ENCODE measurements at places on chromosomes 4 and X.
A peak's percentile ranks its signal among the peaks of the same experiment; 100 is the strongest.

DNA sequence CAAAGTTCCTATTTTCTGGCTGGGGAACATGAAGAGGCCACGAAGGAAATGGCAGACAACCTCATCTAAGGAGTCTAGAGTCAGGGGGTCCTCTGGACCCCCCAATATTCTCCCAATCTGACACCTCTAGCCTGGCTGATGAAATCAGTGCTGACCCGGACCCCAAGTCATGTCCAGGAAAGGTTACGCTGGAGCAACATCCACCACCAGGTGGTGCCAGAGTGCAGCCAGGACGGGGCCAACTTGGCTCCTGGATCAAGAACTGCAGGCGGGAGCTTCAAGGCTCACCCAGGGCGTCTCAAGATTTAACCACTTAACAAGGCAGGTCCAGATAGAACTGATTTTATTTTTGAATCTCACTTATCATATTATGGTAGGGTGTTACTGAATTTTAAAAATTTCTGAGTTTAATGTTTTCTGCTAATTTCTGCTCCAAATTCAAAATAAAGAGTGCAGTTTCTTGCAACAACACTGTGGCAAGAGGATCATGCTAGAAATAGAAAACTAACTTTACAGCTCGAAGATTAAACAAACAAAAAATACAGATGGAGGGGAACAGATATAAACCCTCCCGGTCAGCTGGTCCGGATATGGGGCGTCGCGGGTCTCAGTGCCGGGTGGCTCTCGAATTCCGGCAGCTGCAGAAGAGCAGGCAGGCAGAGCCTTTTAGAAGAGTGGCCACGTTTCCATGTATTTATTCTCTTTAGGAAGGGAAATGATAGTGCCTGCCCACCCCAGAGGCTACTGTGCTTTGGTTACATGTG, 135.5 kb downstream of the AFAP1 start:
- peak; percentile 89 for DNase-seq

- DNase-seq, result no peak
These were observed 14.3 kb downstream of the CBR4 start for GRCh38 chr4:168995537-168996295.

DNA sequence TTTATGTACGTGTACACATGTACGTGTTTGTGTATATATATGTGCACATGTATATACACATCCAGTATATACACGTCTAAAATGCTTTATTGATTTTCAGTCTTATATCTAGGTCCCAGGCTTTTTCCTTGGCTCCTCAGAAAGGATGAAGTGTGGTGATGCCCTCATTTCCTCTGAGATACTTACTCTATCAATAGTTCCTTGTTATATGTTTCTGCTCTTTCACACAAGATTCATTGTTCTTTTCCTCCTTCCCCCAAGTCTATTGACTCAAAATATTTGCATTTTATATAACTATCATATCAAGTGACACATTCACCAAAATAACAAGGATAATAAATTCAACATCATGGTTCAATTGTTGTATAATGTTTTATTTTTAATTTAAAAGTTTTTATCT, 359.2 kb downstream of the EPHA5 start:
- DNase-seq, result no peak

GRCh38 chr4:139209470-139210063, 32.5 kb upstream of the ELF2 start:
- no peak for DNase-seq

DNA sequence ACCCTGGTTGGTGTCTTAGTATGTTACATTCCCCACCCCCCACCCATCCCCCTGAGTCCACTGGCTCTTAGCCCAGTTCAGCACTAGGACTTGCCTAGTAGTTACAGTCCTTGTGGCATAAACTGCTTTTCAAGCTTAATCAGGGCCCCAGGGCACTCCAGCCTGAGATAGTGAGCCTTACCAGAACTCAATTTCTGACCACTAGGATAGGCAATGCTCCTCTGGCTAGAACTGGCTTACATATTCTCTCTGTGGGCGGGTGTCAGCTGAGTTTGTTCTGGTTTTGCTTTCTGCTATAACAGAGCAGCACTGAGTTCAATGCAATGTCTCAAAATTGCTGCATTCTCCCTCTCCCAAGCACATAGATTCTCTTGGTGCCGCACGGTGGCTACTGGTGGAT, 391.4 kb upstream of the DIPK2B start:
- DNase-seq, result no peak

DNA sequence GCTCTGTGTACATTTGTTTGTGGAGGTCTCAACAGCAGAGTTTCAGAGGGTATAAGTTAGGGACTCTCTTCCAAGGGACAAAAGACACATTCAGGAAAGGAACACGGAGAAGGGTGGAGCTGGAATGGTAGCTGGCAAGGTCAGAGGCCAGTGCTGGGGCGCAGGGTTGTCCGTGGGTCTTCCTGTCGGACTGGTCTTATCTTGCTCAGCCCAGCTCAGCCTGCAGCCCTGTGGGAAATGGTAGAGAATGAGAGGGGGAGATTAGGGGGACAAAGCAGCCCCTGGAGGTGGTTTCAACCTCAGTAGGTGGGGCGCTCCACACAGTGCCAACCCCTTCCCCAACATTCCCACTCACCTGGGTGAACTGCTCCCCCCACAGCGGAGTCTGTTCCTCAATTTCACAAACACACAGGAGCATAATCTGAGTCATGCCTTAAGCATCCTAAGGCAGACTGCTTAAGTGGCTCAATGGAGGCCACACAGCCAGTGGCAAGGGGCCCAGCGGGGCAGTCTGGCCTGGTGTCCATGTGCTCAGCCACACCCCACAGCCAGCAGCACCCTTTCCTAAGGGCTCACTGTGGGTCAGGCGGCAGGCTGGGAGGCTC, 6.9 kb upstream of the HDAC6 start:
- no peak for DNase-seq

- DNase-seq, result no peak
These were observed 89.2 kb upstream of the EFHC2 start for GRCh38 chrX:44432641-44433040.

GRCh38 chr4:151948351-151949016, 187.7 kb upstream of the GATB start:
- no peak for DNase-seq

DNA sequence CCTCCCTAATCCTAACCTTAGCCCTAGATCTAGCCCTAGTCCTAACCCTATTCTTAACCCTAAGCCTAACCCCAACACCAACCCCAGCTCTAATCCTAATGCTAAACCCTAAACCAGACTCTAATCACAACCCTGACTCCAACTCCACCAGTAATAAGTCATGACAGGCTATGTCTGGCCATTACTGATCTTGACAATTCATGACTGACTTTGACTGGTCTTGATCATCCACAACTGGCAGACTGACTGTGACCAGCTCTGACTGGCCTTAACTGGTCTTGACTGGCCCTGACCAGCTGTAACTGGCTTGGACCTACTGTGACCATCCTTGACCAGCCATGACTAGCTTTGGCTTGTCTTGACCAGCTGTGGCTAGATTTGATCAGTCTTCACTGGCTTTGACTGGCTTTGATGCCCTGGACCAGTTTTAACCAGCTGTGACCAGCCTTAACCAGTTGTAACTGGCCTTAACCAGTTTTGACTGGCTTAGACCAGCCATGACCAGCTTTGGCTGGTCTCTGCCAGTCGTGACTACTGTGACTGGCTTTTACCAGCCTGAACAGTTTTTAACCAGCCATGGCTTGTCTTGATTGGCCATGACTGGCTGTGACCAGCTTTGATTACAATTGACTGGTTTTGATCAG, 68.4 kb downstream of the RLIM start:
- no peak for DNase-seq

GRCh38 chr4:67885762-67886161, 2.0 kb upstream of the TMPRSS11D start:
- no peak for DNase-seq

GRCh38 chr4:25861951-25862410, 807 bp downstream of the SEL1L3 start:
- peak; percentile 78 for DNase-seq

DNA sequence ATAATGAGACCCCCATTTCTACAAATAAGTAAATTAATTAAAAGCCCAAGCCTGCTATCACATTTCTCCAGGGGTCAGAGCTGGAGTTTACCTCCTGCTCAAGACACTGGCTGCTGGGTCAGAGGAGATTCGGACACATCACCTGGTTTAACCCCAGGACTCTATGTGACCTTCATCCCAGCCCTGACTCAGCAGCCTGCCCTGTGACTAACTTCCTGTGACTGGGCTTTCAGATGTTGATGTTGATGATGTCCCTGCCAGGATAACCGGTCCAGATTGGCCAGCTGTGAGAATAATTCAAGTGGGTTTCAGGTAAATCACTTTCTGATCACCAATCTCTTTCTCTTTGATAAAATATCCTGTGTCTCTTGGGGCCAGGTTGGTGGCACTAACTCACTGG, 102.4 kb upstream of the MAML3 start:
- no peak for DNase-seq

DNA sequence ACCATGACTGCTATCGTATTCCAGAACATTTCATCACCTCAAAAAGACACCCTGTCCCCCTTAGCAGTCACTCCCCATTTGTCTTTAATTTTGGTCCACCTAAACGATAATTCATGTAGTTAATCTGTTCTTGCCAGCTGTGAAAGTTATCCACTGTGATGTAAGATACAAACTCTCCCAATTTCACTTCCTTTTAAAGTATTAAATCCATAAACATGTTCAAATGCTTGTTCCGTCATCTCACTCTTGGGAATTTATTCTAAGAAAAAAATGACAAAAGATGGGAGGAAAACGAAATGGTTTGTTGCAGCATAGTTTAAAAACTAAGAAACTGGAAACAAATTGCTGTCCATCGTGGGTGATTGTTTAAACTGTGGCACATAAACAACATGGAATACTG, 53.7 kb upstream of the IRF2 start:
- DNase-seq, result no peak

DNA sequence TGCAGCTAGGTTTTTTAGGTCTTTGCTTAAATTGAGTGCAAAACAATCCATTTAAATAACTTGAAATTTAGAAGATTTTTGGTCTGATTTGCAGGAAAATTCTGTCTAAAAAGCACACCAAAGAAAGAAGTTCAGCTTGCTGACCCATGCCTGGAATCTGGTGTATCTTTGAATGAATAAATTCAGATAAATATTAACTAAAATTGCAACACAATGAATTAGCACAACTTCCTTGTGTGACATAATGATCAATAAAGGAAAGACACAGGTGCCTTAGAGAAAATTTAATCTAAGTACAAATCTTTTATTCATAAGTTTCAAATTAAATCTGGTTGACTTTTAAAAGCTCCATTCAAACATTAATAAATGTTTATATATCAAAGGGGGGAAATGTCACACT, 791.5 kb upstream of the LCORL start:
- no peak for DNase-seq

GRCh38 chrX:119734897-119735339, 23.5 kb upstream of the SOWAHD start:
- DNase-seq, result no peak

DNA sequence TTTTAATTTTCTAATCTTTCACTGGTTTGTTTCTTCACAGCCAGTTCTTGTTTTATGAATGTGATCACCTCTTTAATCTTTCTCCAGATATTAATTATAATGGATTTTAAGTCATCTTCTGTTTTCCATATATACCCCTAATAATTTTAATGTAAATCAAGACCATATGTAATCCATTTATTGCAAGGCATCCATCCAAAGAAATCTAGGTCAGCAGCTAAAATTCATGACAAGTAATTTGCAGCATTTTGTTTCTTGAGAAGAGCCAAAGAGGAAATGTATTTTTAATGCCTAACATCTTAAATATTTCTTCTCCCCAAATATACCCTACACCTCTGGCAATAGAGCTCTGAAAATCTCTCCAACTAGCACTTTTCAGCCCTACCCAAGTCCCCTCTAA, 81.1 kb downstream of the SUPT20HL2 start:
- DNase-seq, result no peak

DNA sequence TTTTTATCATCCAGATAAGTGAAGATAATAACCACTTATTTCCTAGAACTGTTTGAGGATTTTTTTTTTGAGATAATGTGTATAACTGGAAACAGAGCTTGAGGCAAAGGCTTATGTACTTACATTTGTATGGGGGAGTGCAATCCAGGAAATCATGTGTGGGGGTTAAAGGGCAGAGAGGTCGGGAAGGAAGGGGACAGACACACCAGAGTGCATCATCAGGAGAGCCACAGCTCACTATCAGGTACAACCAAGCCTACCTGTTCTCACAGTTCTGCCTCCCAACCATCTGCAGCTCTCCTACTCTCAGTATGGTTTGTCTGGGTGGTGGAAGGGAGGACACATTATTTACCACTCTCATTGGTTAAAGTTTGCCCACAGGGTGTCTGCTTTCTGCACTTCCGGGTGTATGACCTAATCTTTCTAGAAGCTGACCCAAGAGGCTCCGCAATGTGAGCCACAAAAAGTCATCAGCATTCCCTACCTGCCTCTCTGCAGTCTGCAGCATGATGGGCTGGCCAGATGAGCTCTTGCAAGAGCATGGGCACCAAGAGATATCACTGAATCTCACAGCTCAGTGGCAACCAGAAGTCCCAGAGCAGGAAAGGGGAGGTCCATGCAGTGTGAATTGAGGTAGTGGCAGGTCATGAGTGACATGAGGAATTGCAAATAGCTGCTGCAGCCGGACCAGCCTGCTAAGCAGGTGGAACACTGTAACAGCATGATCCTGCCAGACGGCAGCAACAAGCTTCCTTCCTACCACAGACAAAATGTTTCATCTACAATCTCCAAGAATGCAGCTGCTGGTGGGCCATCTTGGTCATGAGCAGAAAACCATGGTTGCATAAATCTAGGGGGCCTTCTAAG, 36.9 kb upstream of the SPRY1 start:
- DNase-seq, result no peak

DNA sequence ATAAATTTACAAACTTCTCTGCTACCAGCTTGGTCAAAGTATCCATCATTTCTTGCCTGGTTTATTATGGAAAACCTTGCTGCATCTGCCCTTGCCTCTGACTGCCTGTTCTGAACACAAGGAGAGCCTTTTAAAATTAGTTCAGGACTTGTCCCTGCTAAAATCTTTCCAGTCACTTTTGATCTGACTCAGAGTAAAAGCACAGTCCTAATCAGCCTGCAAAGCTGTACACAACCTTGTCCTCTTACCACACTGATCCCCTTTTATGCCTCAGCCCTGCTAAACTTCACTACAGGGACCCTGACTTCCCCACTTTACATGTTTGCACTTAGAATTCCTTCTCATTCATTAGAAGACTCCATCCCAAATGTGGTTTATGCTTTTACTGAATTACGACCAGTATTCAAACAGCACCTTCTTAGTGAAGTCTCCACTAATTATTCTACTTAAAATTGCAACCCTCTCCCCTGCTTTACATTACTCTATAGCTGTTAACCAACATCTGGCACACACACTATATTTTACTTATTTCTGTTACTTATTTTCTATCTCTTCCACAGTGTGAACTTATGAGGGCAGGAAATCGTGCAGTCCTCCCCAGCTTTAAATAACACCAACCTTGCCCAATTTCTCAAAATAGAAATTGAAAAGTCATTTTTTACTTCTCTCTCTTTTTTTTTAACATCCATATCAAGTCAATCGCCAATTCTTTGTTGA, 6.3 kb downstream of the GABRA4 start:
- no peak for DNase-seq

GRCh38 chr4:92516450-92516849, 212.7 kb downstream of the GRID2 start:
- no peak for DNase-seq

DNA sequence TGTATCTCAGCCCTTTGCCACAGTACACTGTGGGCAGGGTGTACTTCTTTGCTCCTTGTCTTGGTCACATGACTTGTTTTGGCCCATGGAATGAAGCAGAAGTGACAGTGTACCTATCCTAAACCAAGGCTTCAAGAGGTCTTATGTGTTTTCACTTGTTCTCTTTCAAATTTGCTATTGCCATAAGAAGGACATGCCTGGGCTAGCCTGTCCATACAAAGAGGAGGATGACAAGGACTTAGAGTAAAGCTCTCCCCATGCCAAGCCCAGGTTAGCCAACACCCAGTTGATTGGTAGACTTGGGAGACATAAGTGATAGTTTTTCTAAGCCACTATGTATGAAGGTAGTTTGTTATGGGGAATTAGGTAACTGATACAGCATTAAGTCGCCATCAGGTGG, 141.1 kb upstream of the MID1 start:
- no peak for DNase-seq

Measured in Karpas-422 (cell line).